ENCODE measurements at places on chromosomes 6 and 20. TPM values are rescaled to one million over a fixed set of nuclear protein-coding genes. Genes with fewer than 3 reads are reported as not detected.

- H3K27me3 ChIP-seq, result peaks cover 66% of the 10 kb centered on the region
- no peaks in the 10 kb centered on the region for H3K36me3 ChIP-seq
- H3K4me1 ChIP-seq, result no peaks in the 10 kb centered on the region
Measured at GRCh38 chr20:62355878-62356588, 11.1 kb downstream of the LAMA5 start.

DNA sequence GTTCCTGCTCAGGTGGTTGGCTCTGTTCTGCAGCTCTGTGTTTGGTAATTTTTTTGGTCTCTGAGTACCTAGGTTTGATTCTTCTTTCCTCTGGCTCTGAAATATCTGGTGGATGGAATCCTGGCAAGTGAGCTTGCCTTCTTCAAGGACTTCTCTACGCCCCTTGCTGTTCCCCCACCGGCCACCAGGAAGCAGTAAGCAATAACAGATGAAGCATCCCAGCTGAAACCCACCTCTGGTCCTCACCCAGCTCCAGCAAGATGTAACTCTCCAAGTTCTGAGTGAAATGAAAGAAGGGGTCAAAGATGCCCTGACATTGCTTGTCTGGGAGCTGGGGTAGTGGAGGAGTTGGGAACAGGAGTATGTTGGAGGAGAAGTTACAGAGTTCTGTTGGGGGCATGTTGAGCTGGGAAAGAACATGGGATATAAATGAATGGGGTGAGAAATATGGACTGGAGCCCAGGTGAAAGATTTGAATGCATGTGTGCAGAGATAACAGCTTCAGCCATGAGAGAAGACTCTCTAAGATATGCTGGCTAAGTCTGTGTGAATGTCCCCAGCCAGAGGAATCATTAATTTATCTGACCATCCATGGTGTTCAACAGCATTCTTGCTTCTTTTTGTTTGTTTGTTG, 51.3 kb upstream of the GLP1R start:
- H3K27ac ChIP-seq, result no peak overlapping the region
- DNase-seq, result peak; percentile 16
- H3K4me1 ChIP-seq, result no peaks in the 10 kb centered on the region
- no peak overlapping the region for H3K4me3 ChIP-seq

Gene SLC26A8
- not detected for total RNA-seq

DNA sequence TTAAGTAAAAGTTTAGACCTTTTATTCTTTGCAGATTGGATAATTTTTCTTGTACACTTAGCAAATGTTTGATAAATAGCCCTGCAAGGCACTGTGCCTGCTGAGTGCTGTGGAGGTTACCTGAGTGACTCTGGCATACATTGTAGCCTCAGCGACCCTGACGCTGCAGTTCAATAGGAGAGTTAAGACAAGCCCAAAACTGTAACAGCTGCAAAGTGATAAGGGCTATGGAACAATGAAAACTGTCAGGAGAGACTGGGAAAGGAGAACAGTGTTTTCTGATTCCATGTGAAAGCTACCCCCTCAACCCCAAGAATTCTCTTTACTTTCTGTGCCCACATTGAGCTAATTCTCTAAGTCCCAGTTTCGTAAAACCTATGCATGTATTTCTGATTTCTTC, 22.2 kb downstream of the HIVEP1 start:
- H3K4me3 ChIP-seq, result no peak overlapping the region
- no peak for DNase-seq
- H3K36me3 ChIP-seq, result no peaks in the 10 kb centered on the region
- H3K4me1 ChIP-seq, result peaks cover 12% of the 10 kb centered on the region
- no peaks in the 10 kb centered on the region for H3K27me3 ChIP-seq

DNA sequence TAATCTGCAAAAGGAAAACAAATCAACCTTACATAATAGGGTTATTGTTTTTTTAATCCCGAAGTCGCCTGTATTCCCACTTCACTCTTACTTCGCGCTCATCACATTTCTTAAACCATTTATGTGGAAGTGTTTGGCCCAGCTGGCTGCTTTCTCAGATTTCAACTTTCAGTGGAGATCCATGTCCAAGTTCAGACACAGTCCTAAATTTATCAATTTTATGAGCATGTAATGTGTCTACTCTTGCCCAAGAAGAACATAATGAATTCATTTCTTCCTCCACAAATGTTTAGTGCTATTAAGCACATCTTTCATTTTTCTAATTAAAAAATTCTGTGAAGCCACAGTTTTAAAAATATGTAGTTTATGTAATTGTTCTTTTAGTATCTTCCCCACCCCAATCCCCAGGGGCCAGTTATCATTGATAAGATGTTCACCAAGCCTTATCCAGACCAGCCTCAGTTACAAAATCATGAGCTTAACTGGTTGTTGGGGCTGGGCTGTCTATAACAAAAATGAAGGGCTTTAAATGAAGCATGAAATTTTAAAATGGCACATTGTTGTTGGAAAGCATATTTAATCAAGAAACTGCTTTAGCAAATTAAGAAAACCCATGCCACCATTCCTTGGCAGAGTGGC, 151.7 kb downstream of the UST start:
- H3K4me3 ChIP-seq, result no peak overlapping the region
- H3K4me1 ChIP-seq, result no peaks in the 10 kb centered on the region
- DNase-seq, result no peak

Gene NR2E1
- total RNA-seq, result not detected

- H3K4me3 ChIP-seq, result no peak overlapping the region
- H3K27me3 ChIP-seq, result no peaks in the 10 kb centered on the region
- no peaks in the 10 kb centered on the region for H3K36me3 ChIP-seq
- no peak for DNase-seq
- H3K4me1 ChIP-seq, result no peaks in the 10 kb centered on the region
Measured at GRCh38 chr20:53074811-53075314, 102.7 kb downstream of the TSHZ2 start.

Gene LRFN2
- 1.7 TPM for total RNA-seq

- H3K4me3 ChIP-seq, result no peak overlapping the region
- DNase-seq, result no peak
- no peaks in the 10 kb centered on the region for H3K36me3 ChIP-seq
Measured at GRCh38 chr6:165676435-165677068, 13.5 kb upstream of the PDE10A start.

Gene COL11A2
- 2.7 TPM for total RNA-seq

Gene C20orf144
- total RNA-seq, result 0.26 TPM

DNA sequence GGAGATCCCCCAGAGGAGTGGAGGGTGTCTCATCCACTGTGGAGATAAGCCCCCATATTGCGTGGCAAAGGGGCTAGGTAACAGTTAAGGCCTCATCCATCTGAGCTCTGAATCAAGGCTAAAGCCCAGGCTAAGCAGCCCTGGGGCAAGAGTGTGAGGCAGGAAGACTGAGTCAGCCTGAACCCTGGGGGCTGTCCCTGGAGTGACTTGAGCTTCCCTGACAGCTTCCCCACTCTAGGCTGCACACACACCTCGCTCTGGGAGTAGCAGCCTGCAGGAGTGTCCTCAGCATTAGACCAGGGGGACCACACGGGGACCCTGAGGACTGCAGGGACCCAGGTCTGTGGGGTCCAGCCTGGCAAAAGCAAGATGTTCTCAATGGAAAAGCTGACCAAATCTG, 27.9 kb downstream of the UBD start:
- H3K36me3 ChIP-seq, result no peaks in the 10 kb centered on the region
- H3K27ac ChIP-seq, result no peak overlapping the region
- no peaks in the 10 kb centered on the region for H3K27me3 ChIP-seq
- H3K4me1 ChIP-seq, result no peaks in the 10 kb centered on the region
- H3K4me3 ChIP-seq, result no peak overlapping the region

- H3K4me3 ChIP-seq, result no peak overlapping the region
- no peaks in the 10 kb centered on the region for H3K36me3 ChIP-seq
- H3K4me1 ChIP-seq, result no peaks in the 10 kb centered on the region
- DNase-seq, result no peak
- no peak overlapping the region for H3K27ac ChIP-seq
- no peaks in the 10 kb centered on the region for H3K27me3 ChIP-seq
Measured at GRCh38 chr6:159520002-159520401, 173.0 kb downstream of the SOD2 start.

Gene C20orf96
- total RNA-seq, result 2.5 TPM

DNA sequence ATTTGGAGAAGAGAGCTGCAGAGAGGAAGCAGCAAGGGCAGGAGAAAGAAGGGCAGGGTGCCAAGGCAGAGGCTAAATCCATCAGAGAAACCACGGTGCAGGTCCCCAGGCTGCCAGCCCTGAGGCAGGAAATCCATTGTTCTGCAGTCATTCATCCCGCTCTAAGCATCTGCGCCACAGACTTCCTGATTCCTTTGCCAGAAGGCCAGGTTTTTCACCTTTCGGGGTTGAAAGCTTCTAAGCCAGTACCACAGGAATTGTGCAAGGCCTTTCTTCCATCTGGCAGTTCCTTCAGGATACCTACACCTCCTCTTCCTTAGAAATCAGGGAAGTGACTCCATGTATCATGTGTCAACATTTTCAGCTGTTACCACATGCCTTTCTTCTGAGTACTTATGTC, 45.6 kb downstream of the ADGRF5 start:
- no peaks in the 10 kb centered on the region for H3K36me3 ChIP-seq
- no peak overlapping the region for H3K27ac ChIP-seq
- H3K4me3 ChIP-seq, result no peak overlapping the region

DNA sequence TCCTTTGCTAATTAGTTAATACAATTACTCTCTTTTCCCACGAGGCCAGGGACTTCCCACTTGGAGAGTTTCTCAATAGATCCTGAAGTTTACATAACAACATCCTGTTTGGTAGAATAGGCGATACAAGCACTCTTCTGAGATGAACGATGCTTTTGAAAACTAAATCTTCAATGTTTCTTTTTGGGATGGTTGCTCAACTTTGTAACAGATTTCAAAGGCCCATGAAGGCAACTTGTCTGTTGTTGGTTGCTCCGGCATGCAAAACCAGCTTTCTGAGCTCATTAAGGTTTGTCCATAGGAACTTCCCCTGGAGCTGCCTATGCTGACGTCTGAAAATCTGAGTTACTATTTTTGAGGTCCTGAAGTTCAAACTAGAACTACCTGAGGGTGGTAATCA, 25.9 kb upstream of the ROS1 start:
- DNase-seq, result no peak
- H3K36me3 ChIP-seq, result no peaks in the 10 kb centered on the region
- H3K27me3 ChIP-seq, result peaks cover 3% of the 10 kb centered on the region
- H3K4me1 ChIP-seq, result no peaks in the 10 kb centered on the region

Gene PTCRA
- not detected for total RNA-seq

GRCh38 chr6:18121580-18122127, 823 bp downstream of the NHLRC1 start:
- DNase-seq, result no peak
- H3K27me3 ChIP-seq, result peaks cover 13% of the 10 kb centered on the region
- no peaks in the 10 kb centered on the region for H3K36me3 ChIP-seq
- no peak overlapping the region for H3K27ac ChIP-seq
- peak overlapping the region; percentile 37 for H3K4me3 ChIP-seq

GRCh38 chr6:6842291-6842690, 253.8 kb downstream of the LY86 start:
- no peaks in the 10 kb centered on the region for H3K36me3 ChIP-seq
- H3K4me1 ChIP-seq, result no peaks in the 10 kb centered on the region
- no peak overlapping the region for H3K4me3 ChIP-seq
- H3K27me3 ChIP-seq, result peaks cover 20% of the 10 kb centered on the region

Gene PLAGL1
- total RNA-seq, result 5.7 TPM

Gene MMP24
- not detected for total RNA-seq

Gene ZFP57
- not detected for total RNA-seq

- no peaks in the 10 kb centered on the region for H3K36me3 ChIP-seq
- no peak overlapping the region for H3K27ac ChIP-seq
- H3K4me3 ChIP-seq, result no peak overlapping the region
Measured at GRCh38 chr20:46214824-46215488, 93.3 kb downstream of the CDH22 start.

DNA sequence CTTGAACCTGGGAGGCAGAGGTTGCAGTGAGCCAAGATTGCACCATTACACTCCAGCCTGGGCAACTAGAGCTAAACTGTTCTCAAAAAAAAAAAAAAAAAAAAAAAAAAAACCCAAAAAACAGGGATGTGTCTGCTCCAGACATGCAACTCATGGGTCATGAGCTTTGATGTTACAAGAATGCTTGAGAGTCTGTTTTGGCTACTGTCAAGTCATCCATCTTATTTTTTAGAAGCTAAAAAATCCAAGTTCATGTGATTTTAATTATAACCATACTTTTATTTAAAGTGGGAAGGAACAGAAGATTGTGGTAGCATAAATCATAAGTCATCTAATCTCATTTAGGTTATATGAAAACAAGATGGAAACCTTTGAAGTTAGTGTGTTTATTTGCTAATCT, 120.6 kb downstream of the PDE7B start:
- H3K27ac ChIP-seq, result no peak overlapping the region
- H3K27me3 ChIP-seq, result no peaks in the 10 kb centered on the region
- no peak for DNase-seq
- H3K4me3 ChIP-seq, result no peak overlapping the region
- H3K36me3 ChIP-seq, result no peaks in the 10 kb centered on the region
- no peaks in the 10 kb centered on the region for H3K4me1 ChIP-seq

DNA sequence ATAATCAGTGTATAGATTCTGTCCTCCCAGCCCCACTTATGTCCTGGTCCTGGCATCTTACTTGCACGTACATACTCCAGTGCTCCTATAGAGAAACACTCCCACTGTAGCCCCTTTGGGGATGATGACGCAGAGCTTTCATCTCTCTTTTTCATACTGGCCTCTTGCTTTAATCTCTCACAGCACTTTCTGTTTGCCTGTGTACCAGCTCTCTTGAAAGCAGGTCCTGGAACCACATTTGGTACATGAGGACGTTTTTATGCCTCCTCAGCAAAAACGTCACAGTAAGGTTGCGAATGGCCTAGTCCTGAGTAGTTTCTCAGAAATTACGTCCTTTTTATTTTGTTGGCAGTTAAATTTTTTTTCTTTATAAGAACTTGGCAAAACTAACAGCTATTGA, 10.8 kb downstream of the L3MBTL3 start:
- peak overlapping the region; percentile 82 for H3K27ac ChIP-seq
- H3K4me1 ChIP-seq, result peaks cover 22% of the 10 kb centered on the region
- peaks cover 5% of the 10 kb centered on the region for H3K36me3 ChIP-seq

DNA sequence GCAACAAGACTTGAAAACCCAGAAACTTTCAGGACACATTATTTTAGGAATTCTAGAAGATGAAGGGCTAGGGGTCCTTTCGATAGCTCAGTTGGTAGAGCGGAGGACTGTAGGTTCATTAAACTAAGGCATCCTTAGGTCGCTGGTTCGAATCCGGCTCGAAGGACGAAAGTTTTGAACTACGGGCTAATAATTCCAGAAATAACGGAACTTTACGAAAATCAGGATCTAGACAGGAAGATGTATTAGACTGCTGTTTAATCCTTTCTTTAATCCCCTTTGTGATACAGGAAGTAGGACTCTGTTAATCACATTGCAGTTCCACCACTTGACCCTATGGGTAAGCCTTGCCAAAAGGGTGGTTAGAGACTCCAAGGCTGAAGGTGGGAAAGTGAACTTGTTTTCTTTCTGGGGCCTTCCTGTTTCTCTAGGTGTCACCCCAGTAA, 21.2 kb upstream of the ABT1 start:
- H3K27me3 ChIP-seq, result peaks cover 12% of the 10 kb centered on the region
- peaks cover 23% of the 10 kb centered on the region for H3K4me1 ChIP-seq
- no peak overlapping the region for H3K4me3 ChIP-seq
- no peaks in the 10 kb centered on the region for H3K36me3 ChIP-seq

GRCh38 chr20:1184638-1185315, at the start of gene TMEM74B:
TMEM74B (minus strand) TSS chr20:1184981; CDS start chr20:1183801, 1,180 bp downstream.
- H3K27me3 ChIP-seq, result peaks cover 9% of the 10 kb centered on the region
- peaks cover 12% of the 10 kb centered on the region for H3K4me1 ChIP-seq
- DNase-seq, result no peak
- peaks cover 3% of the 10 kb centered on the region for H3K36me3 ChIP-seq
- H3K4me3 ChIP-seq, result no peak within 1 kb of the TSS

Gene RALGAPA2
- 36.1 TPM for total RNA-seq

Gene ABHD16B
- not detected for total RNA-seq

Gene HRH3
- total RNA-seq, result not detected

GRCh38 chr6:5403609-5404008, 142.3 kb downstream of the FARS2 start:
- H3K4me3 ChIP-seq, result no peak overlapping the region
- no peaks in the 10 kb centered on the region for H3K27me3 ChIP-seq
- no peak for DNase-seq
- no peaks in the 10 kb centered on the region for H3K36me3 ChIP-seq
